ENCODE measurements at places on chromosomes 2 and 18.

- no peak for DNase-seq
Observed at GRCh38 chr2:149077861-149078260, 39.4 kb downstream of the LYPD6B start.

GRCh38 chr2:169480079-169480465 is 778 bp downstream of the BBS5 start:
- no peak for DNase-seq

- DNase-seq: no peak
Observed at GRCh38 chr2:8550937-8551621, 130.8 kb upstream of the ID2 start.

- no peak for DNase-seq
Observed at GRCh38 chr18:57080479-57080878, 66.4 kb upstream of the BOD1L2 start.

- no peak for DNase-seq
Observed at GRCh38 chr2:27901234-27901633, 10.7 kb downstream of the BABAM2 start.

DNA sequence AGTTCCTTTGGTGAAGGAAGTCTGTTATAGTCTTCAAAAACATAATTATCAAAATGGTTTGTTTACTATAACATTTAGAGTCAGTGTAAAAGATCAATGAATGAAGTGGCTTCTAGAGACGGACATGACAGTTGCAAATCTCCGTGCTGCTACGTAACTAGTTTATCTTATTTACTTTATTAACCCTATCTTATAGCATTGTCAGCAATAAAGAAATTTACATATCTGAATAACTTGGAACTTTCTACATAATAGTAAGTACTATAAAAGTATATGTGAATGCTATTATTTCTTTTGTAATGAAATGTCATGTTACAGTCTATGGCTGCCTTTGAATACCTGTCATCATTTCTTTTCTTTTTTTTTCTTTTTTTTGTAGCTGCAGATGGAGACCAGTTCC is 246.8 kb downstream of the PTH2R start:
- DNase-seq: no peak

DNA sequence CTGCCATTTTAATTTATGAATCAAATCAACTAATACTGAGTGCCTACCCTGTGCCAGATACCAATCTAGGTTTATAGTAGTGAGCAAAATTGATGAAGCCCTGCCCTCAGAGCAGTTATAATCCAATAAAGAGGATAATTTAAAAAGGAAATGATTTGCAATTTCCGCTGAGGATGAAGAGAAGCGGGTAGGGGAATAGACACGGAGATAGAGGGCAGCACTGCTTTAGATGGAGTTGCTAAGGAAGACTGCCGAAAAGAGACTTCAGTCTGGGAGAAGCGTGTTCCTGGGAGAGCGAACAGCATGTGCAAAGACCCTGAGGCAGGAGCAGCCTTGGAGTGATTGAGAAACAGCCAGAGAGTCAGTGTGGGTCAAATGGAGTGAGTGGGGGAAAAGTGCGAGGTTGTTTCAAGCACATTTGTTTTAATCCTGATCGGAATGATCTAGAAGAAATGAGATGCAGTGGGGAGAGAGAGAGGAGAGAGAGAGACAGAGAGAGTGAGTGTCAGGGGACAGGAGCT is 12.4 kb downstream of the LAMA3 start:
- no peak for DNase-seq

DNA sequence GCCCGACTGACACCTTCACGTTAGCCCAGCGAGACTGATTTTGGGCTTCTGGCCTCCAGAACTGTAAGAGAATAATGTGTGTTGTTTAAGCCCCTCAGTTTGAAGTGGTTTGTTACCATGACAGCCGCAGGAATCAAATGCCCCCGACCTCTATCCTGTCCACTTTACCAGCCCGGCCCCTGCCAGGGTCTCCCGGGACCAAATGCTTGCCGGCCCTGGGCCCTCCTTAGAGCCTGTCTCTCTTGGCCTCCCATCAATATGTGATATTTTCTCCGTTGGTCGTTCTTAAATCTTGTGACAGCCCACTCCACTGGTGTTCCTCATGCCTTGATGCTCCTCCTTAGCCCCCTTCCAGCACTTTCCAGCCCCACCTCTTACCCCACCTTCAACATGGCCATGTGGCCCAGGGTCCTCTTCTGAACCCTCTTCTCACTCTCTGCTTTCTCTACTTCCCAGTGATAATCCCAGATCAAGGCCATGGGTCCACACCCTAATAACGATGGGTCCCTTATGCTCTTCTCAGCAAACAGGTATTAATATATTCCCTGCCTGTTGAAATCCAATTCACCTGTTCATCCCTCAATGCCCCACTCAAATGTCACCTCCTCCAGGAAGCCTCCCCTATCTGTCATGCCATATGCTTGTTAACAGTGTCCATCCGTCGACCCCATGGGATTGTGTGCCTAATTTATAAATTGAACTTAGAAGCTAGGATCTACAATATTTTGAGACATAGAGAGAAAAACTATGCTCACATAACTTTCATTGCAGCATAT is 192.8 kb downstream of the ZFP36L2 start:
- no peak for DNase-seq

DNA sequence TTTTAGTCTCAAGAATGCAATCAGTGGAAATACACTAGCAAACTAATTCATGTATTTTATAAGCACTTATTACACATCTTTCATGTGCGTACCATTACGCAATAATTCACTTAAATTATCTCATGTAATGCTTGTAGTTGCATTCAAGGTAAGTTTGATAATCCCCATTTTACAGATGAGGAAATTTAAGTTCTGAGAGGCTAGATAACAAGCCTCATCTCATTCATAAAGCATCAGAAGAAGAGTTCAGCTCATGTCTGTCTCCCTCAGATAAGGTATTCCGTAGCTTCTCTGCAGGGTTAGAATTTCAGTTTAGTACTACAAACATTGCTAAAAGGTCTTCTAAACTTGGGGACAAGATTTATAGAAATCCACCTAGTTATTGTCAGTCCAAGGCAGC is 47.8 kb downstream of the HNMT start:
- no peak for DNase-seq

Data from NCI-H1436 (cell line).